NCI-H2081 treated with DMSO at 0.1 percent for 48 hours (cell line): ENCODE measurements at places on chromosomes 3 and 15.

GRCh38 chr3:24981924-24982323 lies 446.1 kb upstream of the RARB start:
- no peak for DNase-seq

DNA sequence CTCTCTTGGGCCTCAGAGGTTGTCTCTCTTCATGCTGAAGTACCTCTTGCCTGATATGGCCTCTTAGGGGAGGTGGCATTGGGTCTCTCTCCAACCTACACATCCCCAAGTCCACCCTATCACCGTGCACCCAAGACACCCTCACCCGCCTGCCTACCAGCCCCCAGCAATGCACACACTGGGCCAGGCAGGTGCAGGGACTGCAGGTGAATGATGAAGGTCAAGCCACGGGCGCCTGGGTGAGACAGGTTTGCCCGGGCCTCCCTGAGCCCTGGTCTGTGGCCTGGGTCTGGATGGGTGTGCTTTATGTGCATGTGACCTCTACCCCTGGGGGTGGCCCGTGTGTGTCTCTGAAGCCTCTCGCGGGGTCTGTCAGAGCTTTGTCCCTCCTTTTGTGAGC lies 68.3 kb downstream of the WNT7A start:
- no peak for DNase-seq

DNA sequence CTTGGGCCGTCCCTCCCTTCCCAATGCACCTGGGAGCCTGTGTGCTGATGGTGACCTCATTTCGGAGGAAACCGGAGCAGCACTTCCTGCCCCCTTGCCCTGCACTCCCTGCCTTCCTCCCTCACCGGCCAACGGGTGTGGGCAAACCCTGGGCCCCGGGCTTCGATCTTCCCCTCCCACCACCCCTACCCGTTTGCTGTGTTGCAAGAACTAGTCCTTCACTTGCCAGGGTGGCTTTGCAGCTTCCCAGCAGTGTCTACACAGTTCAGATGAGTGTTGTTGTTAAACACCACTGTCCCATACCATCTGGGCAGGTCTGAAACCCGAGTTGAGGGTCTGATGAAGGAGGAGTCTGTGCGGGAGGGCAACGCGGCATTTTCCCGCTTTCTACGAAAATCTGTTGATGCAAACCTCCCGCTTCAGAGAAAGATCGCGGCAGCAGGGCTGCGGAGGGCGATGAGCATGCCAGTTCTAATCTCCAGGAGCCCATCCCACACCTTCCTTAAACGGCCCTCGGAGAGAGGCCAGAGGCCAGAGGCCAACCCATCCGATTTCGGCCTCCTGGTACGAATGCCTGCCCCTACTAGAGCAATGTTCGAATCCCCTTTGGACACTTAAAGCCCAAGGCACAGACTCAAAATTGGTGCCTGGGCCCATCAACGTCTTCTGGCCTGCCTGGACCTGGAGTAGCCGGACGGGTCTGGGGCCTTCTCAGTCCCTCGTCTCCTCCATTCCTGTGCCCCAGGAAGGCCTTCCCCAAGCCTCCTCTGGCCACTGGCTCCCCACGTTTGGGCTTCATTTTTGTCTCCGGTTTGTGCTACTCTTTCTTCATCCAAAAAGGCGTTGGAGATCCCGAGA lies 35.7 kb upstream of the POLG start:
- no peak for DNase-seq

GRCh38 chr15:42734076-42734672 lies 2.8 kb downstream of the CDAN1 start:
- no peak for DNase-seq
